ENCODE measurements at places on chromosomes 5 and 9.

- DNase-seq, result no peak
Measured at GRCh38 chr5:35214051-35214450, 16.2 kb downstream of the PRLR start.

DNA sequence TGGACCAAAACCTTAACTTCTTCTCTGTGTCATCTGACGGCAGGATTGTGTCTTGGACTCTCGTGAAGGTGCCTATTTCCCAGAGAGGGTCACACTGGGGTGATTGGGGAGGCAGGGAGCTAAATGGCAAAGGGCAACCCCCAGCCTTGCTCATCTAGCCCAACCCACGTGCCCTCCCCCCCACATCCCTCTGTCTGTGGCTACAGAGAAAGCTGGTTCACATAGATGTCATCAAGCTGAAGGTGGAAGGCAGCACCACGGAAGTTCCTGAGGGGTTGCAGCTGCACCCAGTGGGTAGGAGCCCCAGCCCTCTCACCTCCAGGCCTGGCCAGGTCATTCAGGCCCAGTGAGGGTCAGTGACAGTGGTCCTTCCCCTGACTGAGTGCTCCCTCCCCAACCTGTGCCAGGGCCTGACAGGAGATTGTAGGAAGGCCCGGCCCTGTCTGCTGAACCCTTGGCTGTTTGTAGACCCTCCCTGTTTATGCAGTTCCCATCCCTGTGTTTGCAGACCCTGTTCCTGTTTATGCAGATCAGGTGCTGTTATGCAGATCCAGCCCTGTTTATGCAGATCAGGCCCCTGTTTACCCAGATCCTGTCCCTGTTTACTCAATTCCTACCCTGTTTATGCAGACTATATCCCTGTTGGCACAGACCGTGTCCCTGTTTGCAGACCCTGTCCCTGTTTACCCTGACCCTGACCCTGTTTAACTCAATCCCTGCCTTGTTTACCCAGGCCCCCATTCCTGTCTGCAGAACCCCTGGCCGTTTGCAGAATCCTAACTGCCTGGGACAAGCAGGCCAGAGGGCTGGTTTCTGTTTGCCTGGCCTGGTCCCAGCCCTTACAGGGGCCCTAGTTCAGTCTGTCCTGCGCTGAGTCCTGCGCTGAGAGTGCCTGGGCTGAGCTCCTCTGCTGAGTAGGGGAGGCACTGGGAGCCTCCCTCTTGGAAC, 10.4 kb downstream of the ENHO start:
- DNase-seq, result no peak

DNA sequence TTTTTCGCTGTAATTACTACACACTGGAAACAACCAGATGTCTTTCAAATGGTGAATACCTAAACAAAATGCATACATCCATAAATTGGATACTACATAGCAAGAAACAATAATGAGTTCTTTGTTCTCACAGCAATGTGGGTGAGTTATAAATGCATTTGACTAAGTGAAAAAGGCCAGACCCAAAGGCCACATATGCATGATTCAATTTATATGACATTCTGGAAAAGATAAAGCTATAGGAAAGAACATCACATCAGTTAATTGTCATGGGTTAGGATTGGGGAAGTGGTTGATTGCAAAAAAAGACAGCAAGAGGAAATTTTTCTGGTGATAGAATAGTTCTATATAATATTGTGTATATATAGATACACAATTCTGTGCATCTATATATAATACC, 198.9 kb downstream of the CYLC2 start:
- DNase-seq, result no peak

DNA sequence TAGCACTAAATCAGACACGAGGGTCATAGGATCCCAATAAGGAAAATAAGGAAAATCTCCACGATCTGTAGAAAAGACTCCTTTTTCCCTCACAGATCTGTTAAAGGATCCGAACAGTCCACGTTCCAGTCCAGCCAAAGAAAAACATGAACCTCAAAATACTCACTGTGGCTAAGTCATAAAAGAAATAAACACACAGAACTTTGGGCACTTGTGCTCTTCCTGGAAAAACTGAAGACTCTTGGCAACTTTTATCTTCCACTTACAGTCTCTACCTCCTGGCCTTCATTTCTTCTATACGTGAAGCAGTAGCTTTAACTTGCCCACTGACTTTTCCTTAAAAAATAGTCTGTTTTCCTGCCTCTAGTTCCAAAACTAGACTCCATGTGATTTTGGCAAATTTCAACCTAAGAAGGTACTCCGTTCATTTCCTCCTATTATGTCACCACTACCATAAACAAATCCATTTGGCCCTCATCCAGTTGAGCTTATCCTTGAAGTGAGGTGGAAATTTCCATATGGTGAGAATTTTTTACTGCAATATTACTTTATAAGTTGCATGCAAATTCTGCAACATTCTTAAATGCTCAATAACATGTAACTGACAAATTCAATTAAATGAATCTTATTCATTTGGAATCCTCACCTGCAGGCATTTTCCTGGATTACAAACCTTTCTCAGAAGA, 5.3 kb upstream of the LHFPL2 start:
- peak; percentile 18 for DNase-seq

DNA sequence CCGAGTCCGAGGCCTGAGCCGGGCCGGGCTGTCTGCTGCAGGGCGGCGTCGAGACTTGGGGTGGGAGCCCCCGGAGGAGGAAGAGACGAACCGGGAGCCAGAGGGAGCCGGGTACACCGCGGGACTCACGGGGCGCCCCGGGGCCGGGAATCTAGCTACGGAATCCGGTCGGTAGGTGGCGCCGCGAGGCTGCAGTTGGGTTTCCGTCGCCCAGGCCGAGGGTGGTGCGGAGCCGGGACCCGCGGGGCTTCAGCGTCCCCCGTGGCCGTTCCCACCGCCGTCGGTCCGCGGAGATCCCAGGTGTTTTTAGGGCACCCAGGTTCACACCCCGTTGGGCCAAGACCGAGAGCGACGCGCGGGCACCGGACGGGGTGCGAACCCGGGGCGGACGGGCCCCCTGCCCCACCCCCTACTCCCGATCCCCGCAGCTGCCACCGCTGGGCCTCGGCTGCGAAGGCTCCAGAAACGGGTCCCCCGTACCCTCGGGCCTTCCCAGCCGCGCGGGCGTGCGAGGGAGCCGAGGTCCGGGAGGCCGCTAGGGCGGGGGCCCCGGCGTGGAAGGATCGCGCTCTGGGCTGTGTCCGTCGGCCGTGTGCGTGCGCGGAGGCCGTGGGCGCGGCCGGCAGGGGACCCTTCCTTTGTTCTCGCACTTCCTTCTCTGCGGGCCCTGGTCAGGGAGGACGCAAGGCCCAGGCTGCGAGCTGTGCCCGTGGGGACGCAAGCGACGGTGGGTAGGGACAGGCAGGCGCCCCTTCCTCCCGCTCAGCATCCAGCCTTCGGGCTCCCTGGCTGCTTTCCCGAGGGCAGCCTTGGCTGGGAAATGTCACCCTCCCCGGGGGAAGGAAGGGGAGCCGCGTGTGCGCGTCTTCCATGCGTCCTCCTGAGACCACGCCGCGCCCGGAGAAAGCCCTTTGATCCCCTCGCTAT, 146.6 kb downstream of the GAPVD1 start:
- peak; percentile 83 for DNase-seq

DNA sequence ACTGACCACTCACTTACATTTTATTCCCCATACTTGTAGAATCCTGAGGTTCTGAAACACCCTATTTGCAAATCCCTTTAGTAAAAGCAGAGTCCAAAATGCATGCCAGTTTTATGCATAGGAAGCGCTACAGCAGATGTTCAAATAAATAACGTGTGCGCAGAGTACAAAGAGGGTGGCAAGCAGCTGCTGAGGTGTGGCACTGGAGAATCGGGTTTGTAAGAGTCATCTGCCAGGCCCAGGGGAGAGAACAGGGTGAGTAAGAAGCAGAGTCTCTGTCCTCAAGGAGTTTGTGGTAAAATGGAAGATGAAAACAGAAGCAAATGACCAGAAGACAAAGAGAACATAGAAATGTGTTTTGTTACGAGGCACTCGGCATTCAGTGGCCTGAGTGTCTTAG, 288.8 kb downstream of the GLIS3 start:
- no peak for DNase-seq

DNA sequence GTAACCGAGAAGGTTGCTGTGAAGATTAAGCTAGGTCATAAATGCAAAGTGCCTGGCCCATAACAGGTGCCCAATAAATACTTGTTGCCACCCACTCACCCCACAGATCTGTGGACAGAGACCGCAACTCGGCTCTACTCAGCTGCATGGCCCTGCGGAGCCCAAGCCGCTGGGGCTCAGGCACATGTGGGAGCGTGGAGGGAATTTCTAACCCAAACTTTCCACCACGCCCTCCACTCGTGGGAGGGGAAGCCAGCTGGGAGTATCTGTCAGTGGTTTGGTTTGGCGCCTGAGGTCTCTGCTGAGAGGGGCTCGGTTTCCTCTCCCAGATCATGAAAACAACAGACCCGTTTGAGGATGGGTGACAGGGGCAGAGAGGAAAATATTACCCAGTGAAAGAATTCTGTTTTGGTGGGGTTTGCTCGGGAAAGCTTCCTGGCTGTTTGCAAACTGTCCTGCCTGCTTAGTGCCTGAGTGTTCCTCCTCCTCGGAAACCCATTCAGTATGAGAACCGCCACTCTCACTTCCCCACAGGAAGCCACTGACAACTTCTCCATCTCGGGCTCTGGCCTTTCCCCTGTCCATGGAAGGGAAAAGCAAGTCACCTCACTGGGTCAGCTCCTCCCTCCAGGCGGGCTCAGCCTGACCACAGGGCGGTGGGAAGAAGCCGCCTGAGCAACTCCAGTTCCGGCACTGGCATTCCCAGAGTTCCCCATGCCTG, 60.1 kb downstream of the RGS3 start:
- no peak for DNase-seq

GRCh38 chr9:36151316-36152210, 15.0 kb downstream of the GLIPR2 start:
- peak; percentile 94 for DNase-seq

DNA sequence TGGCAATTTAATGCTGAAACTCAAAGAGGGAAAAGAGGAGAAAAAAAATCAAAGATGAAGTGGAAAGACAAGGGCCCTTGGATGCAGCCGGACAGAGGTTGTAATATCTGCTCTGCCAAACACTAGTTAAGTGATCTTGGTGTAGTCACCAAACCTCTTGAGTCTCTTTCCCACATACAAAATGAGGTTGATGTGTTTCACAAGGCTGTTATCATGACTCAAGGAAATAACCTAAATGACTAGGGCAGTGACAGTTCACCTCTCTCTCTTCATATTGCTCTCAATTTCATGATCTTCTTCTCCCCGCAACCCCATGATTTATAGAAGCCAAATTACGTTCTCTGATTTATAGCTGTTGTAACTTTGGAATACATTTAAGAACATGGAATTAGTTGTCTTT, 44.9 kb downstream of the PIK3R1 start:
- no peak for DNase-seq

GRCh38 chr9:132121021-132121420, 40.8 kb upstream of the NTNG2 start:
- DNase-seq, result no peak

GRCh38 chr9:133181561-133181960, 17.8 kb upstream of the GBGT1 start:
- no peak for DNase-seq

Measured in ELR (cell line).